ENCODE measurements at places on chromosomes 16 and 17.

DNA sequence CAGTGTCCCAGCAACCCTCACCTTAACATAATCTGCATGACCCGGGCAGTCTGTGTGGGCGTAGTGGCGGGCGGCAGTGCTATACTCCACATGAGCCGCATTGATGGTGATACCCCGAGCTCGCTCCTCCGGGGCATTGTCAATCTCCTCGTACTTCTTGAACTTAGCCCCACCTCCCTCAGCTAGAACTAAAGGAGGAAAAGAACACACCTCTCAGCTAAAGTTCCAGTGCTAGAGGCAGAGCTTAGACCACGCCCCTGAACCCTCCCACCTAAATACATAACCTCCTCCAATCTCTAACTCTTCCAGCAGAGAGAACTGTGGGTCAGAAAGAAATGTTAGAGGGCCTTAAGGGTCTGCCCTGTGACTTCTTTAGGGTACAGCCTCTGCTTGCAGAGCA, 855 bp downstream of the TUFM start:
- DNase-seq, result no peak

DNA sequence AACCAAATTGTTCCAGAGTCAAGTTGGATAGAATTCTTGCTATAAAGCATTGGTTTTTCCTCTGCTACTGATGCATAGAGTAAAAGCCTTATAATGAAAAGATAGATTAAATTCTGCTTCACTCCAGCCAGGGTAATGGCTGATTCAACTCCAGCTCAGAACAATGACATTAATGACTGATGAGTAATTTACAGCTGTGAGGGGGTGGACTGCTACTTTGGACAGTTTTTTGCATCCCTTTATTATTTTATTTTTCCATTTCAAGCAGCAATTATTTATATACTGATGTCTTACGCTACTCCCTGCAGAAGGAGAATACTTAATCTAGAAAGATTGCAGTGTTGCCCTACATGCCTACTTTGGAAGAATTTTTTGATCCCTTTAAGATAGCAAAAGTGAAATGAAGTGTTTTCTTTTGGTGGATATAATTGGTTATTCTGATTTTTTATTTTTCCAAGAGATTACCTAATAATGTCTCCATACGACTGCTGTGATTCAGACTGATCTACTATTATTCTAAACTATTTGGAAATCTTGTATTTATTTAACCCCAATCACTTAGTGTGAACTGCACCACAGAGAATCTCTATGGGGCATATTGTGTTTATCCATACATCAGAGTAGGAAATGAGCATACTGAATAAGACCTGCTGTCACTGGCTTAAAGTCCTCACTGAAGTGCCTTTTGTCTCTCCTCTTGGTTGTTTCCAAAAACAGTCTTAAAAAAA, 149.5 kb downstream of the TRIM37 start:
- DNase-seq, result no peak

GRCh38 chr16:51236583-51236982, 85.5 kb upstream of the SALL1 start:
- DNase-seq, result no peak

DNA sequence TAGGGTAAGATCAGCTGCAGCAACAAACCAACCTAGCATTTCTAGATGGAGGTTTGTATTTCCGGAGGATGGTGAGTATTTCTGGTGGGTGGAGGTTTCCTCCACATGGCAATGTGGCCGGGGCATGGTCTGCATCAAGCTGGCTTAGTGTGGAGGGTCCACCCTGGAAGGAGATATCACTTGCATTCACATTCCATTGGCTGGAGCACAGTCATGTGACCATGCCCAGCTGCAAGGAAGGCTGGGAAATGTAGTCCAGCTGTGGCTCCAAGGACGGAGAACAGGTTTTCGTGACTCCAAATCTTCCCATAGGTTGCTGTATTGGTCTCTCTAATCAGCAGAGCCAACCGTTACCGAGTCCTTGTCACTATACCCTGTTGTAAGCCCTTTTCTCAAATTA, 68.7 kb downstream of the RAI1 start:
- no peak for DNase-seq

DNA sequence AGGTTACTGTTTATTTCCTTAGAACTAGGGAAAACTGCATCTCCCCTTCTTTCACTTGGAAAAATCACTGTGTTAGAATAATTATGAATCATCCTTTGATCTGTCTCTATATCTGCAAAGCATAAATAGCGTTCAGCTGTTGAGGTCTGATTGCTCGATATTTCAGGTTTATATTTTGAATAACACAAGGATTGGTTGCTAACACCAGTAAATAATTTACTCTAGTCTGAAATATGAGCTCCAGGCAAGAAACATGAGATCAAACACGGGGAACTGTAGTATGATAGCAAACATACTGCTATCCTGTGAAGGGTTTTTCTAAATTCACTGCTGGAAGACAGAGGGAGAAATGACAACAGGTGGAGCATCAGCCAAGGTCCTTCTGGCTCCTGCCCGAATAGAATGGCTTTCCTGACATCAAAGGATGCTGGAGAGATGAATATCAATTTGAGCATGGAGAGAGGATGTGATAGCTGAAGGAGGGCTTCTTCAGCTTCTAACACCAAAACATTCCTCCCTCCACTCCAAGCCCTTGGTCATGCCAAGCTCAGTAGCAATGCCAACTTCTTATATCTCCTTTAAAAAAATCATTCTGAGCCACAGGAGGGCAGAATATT, 450.3 kb downstream of the SHISA9 start:
- peak; percentile 22 for DNase-seq

DNA sequence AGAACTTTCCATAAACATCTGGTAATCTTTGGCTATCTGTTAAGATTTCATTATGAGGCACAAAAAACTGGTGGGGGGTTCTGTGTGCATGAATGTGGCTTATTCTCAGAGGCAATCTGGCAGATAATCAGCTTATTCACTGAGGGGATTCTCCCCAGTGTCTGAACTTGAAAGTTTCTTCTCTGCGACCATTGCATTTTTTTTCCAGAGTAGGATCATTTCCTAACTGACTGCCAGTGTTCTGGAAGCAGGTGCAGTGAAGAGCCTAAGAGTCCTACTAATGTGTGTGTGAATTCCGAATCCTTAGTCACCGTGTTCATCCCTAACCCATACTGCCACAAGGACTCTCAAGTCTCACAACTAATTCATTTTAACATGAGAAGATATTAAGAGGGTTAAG, 64.9 kb upstream of the LRRC37A3 start:
- peak; percentile 19 for DNase-seq

Measured in DMS79 treated with DMSO at 0.1 percent for 48 hours (cell line).